ENCODE measurements at places on chromosomes 1 and 21. TPM values are rescaled to one million over a fixed set of nuclear protein-coding genes. Genes with fewer than 3 reads are reported as not detected.

Gene FCGR1A
- not detected for total RNA-seq

DNA sequence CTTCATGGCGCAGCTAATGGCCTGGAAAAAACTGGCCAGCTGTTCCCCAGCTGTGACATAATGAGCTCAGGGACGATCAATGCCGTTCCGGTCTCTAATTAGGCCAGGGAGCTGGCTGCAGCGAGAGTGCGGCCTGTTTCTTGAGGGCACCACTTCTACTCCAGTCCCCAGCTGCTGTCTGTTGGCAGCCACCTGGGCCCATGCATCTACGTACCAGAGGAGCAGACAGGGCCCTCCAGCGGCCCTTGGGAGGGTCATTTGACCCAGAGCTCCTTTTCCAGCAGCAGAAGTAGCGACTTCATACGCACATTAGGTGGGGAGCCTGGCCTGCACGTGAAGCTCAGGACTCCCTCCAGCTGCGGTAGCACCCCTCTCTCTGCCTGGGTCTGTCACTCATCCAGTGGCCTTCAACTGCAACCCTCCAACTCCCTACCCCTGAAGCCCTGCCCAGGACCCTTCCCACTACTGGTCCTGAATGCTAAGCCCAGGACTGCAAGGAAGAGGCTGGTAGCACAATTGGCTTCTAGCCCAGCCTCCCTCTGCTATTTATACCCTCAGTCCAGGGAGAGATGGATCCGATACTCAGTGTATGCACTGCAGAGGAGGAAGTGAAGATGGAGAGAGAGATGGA lies 9.1 kb upstream of the GPR61 start:
- DNase-seq, result no peak

Gene IL24
- total RNA-seq, result not detected

Gene THEM5
- not detected for total RNA-seq

Gene CD84
- total RNA-seq, result not detected

DNA sequence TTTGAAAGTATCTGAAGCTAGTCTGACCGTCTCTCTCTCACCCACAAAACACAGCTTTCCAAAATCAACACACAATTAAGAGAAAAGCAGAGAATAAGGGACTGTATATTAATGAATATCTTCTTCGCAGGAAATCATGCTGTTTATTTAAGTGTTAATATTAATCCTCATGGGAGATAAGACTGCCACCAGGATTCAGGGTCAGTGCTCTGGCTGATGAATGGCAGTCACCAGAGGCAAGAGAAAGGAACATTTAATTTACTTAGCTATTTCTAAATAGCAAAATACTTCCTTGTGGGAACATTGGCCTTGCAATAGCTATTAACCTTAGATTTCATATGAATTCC lies 2.2 kb downstream of the SCYL3 start:
- DNase-seq, result no peak

DNA sequence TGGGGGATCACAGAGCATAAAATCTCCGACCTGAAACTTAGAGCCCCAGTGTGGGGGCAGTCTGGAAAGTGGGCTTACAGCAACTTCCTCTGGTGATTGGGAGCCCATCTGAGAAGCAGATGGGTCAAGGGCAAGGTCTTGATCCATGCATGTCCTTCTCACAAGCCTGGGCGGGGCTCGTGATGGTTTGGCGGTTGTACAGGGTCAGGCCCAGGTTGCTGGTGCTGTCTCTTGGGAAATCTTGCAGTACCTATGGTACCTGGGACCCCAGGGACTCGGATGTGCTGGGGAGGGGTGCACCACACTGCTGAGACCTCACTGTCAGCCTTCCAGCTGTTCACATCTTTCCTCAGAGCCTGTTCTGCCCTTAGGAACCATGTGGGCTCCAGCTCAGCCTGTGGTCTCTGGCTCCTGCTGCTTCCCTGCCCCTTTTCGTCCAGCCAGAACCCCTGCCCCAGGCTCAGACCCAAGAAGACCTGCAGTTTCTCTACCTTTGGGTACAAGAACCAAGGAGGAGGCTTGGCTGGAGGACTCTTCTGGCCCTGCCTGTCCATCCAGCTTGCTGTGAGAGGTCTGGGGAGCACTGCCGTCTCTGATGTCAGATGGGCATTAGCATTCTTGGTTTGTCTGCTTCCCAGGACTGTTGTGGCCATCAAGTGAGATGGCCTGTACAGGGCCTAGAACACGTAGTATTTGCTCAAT lies 24.5 kb downstream of the WNT4 start:
- DNase-seq, result no peak

- no peak for DNase-seq
Measured at GRCh38 chr1:24266398-24266941, 52.7 kb upstream of the GRHL3 start.

DNA sequence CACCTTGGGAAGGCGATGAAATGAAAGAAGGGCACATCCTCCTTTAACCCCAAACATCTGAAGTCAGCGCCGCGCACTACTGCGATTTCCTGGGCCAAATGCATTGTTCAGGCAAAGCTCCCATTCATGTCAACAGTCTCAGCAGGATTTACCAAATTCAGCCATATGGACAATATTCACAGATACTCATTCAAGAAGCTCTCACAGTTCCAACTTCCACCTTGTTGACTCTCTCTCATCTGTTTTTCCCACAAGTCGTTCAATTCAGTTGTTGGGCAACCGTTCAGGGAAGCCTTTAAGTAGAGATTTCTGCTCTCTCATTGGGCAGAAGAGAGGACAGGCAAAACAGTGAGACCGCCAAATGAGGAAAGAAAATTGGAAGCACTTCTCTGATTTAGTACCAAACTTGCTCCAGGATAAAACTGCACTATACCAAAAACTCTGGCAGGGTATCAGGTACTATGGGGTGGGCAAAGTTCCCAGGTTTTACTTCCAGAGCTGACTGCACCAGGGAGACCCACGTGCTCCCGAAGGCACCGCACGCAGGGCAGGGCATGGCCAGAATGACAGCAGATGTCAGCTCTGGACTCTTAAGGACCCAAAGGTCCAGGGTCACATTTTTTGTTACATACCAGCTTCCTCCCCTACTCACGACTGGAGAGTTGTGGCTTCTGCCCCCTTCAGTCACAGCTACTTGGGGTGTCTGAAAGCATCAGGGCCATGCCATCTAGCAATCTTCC lies 668.8 kb downstream of the KIF26B start:
- no peak for DNase-seq

Measured in mesothelial cell of epicardium (in vitro differentiated cells).